ENCODE measurements at places on chromosomes 2 and 18.
A peak's percentile ranks its signal among the peaks of the same experiment; 100 is the strongest.

DNA sequence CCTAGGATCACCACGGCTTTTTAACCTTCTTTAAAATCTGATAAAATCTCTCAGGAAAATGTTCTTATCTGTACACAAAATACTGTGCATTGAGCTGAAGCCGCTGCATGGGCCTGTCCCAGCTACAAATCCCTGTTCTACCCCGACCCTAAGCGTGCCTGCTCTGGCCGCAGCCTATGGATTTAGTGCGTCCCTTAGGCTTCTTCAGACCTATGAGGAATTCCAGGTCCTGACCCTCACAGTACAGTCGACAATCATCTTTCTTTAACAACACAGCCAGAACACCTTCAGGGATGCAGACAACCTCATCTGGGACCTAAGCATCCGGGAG is 477 bp upstream of the WDCP start:
- no peak for DNase-seq

DNA sequence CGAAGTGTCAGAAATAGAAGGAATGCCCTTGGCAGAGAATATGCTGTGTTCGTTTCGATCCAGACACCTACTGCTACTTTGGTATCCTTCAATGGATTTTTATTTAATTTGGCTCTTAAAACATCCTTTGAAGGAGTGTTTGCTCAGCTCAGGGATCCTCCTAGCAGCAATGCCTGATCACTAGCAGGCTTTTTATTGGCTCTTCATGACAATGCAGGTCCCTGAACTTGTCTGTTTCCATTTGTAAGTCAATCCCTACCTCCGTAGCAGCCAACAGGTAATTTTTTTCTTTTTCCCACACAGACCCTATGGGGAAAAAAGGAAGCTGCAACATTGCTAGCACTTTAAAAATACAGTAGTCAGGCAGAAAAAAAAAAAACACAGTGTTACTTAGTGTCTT is 366.2 kb upstream of the LRRTM1 start:
- no peak for DNase-seq

DNA sequence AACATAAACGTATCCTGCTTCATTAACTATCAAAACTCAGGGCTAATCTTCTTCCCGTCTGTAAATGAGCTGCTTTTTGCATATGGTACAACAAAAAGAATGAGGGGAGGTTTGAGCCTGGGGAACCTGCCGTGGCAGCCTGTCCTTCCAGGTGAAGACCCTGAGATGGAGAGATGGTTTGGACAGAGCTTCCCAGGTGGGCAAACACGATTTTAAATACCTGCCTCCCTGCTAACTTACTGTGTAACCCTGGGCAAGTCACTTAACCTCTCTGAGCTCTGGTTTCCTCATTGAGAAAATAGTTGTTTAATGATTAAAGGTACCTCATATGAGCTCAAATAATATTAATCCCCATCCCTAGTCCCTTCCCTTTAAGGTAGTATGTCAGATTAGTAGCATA is 9.0 kb downstream of the EMX1 start:
- DNase-seq = no peak

- no peak for DNase-seq
Measured at GRCh38 chr2:148167241-148167766, 146.4 kb downstream of the MBD5 start.

GRCh38 chr2:172667581-172668325 is 67.9 kb upstream of the RAPGEF4 start:
- DNase-seq = no peak

GRCh38 chr2:236776695-236777251 is 207.1 kb downstream of the ACKR3 start:
- peak; percentile 87 for DNase-seq

GRCh38 chr2:6863792-6864191 is 1.9 kb downstream of the CMPK2 start:
- no peak for DNase-seq

- DNase-seq = no peak
Measured at GRCh38 chr2:205370726-205371125, 311.6 kb upstream of the NRP2 start.

GRCh38 chr2:24362253-24362652 is 1.9 kb upstream of the ITSN2 start:
- DNase-seq = no peak

DNA sequence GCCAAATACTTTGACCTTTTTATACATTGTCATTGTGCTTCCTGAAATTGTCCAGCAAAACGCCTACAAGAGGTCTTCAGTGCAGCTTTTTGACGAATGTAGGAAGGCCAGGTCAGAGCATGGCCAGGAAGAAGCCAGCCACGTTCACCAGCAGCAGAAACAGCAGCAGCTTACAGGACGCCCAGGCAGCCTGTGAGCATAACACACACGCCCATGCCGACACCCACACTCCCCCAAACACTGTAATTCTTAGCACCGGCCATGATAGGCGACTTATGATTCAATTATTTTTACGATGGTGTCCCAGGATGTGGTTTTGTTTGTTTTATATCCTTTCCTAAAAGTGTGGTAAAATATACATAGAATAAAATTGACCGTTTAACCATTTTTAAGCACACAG is 249.1 kb upstream of the SALL3 start:
- no peak for DNase-seq

Measured in astrocyte of the hippocampus (primary cell).